ENCODE measurements at places on chromosomes 6 and 20.
A peak's percentile ranks its signal among the peaks of the same experiment; 100 is the strongest.

GRCh38 chr6:18530201-18530600 lies 143.1 kb downstream of the RNF144B start:
- no peak for DNase-seq

DNA sequence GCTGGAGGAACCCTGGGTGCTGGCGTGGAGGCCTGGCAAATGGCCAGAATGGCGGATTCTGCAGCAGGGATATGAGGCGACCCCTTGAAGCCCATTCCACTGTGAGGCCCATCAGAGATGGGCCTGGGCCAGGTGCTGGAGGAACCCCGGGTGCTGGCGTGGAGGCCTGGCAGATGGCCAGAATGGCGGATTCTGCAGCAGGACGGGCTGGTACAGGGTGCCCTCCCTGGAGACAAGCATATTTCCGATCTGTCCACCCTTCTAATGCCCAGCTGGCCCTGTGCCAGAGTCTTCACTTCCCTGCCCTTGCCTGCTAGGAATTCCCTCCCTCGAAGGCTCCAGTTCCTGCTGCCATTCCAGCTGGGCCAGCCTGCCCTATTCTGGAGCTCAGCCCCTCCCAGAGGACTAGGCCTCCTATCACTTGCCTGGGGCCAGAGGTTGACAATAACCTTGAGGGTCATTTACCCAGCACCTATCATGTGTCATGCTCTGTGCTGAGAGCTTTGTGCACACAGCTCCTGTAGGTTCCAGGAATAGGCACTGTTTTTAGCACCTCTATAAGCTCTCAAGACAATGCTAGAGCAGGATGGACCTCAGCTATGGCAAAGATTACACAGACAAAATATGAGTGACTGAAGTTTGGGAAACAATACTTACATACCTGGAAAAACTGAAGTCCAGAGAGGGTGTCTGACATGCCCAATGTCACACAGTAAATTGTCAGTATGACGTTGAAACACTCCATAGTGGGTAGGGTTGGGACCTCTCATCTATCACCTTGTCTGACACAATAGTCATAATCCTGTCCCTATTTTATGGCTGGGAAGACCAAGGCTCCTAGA lies 21.4 kb downstream of the SUN5 start:
- peak; percentile 49 for DNase-seq

DNA sequence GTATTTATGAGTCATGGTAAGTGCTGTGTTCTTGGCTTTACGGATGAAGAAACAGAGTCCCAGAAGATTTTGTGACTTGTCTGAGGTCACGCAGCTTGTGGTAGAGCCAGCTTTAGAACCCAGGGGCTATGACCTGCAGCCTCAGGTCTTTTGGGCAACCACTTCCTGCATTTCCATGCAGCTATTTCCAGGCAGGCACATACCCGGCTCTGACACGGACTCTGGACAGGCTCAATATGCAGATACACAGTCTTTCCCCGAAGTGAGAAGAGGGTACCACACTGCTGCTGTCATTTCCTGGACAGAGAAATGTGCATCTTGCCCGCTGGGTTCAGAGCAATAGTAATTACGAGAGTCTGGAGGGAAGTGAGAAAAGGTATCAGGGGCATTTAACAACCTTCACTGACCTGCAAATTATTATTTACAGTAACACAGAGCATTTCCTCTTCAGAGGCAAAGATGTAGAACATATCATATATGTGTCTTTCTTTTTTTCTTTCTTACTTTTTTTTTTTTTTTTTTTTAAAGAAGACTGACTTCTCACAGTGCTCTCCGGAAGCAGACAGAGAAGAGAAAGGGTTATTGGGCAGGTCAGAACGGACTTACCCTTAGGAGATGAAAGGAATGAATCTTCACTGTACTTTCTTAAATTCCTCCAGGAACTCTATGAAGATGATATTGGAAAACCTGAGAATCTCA lies 185.1 kb downstream of the CLIC5 start:
- no peak for DNase-seq

DNA sequence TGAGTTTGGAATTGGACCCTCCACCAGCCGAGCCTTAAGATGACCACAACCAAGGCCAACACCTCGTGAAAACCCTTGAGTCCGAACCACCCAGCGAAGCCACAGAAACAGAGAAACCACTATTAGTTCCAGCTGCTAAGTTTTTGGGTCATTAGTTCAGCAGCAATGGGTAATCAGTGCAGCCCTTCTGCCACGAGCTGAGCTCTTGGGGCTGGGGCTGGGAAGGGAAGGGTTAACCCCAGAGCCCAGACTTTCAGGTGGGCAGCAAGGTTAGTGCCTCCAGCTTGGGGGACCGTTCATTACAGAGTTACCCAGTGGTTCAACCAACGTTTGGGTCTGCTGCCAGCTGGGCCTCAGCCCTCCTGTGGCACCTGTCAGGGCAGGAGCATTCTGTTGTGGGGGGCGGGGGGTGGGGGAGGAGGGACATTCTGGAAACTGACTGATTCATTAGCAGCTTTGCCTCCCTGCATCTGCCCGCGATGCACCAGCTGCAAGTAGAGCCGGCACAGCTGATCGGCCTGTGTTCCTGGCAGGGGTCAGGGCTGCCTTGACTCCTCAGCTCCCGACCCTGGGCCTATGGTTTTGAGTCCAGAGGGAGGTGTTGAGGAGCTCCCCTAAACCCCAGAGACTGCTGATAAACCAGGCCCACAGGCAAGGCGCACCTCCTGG lies 52.7 kb downstream of the TGM2 start:
- no peak for DNase-seq

GRCh38 chr6:90098627-90099026 lies 198.0 kb downstream of the BACH2 start:
- no peak for DNase-seq

DNA sequence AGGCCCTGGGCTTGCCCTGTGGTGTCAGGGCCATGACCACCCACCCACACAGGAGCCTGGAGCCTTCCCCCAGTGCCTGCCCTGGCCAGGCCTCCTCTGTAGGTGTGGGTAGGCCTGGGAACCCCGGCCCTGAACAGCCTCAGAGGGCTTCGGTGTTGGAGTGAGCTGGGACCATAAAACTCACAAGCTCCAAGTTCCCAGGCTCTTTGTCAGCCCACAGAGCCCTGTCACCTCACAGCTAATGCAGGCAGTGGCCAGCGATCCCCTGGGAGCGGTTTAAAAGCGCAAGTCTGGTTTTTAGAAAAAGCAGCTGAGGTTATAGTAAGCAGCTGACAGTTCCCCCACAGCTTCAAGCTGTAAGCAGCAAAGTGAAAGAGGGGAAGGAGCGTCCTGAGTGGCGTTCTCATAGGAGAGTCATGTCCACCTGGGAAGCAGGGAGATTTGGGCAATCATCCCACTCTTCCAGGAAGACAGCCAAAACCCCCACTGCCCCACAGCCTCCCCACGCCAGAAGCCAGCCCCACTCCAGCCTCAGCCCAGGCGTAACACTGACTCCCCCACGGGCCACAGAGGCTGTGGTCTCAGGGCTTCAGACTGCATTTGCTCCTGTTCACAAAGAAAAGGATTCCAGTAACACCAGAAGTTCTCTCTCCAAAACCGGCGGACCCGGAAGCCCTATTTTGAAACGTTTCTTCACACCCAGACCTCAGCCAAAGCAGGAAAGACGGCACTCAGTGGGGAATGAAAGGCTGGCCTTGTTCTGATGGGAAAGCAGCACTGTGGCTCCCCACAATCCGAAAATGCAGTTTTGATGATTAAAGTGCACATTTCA lies 34.3 kb upstream of the FOXC1 start:
- DNase-seq = no peak

GRCh38 chr6:158591134-158591809 lies 31.4 kb downstream of the TMEM181 start:
- DNase-seq = no peak

GRCh38 chr20:8132484-8133309 lies 631 bp downstream of the PLCB1 start:
- DNase-seq = no peak

GRCh38 chr6:24504287-24504648 lies 9.5 kb downstream of the ALDH5A1 start:
- DNase-seq = no peak

DNA sequence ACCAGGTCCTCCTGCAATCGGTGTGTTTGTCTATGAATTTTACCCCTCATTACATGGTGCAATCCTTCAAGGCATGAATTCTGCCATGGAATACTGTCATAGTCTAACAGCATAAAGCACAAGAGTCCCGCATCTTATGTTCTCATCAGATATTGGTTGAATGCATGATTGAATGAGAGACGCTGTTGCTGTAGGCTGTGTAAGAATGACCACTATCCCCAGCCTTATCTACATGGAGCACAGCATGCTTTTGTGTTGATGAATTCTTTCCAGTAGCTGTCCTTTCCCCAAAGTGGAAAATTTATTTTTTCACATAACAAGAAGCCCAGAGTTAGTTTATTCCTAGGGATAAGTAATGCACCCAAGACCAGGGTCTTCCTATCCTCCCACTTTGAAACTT lies 5.6 kb upstream of the TRAM2 start:
- DNase-seq = no peak

DNA sequence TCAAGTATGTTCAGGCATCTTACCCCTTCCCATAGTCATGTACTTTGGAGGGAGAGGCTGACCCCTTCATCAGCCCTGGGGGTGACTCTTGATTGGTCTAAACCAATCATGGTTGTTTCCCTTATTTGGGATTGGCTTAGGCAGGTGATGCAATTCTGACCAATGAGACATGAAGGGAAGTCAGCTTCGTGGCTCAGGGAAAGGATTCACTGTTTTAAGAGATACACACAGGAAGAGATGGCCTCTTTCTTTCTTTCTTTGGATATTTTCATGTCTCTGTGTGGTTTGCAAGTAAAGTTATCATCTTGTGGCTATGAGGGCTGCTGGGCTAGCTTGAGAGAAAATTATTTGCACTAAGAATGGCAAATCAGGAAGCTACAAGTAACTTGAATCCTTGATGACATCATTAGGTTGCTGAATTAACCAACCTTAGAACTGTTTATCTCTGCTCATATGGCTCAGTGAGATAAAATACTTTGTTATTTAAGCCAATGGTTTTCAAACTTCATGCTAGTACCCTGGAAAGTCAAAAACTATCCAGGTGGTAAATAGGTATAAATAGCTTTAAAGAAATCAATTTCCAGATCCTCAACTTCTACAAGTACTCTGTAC lies 144.2 kb upstream of the CENPW start:
- no peak for DNase-seq
